Left renal cortex interstitium (tissue), 4 donors: ENCODE measurements at places on chromosomes 5 and 9. TPM values are rescaled to one million over a fixed set of nuclear protein-coding genes. Genes with fewer than 3 reads are reported as not detected.
A peak's percentile ranks its signal among the peaks of the same experiment; 100 is the strongest.

Gene ETF1
- 85.7 TPM for polyA plus RNA-seq

Gene CDC26
- polyA plus RNA-seq, result 42.9 TPM

DNA sequence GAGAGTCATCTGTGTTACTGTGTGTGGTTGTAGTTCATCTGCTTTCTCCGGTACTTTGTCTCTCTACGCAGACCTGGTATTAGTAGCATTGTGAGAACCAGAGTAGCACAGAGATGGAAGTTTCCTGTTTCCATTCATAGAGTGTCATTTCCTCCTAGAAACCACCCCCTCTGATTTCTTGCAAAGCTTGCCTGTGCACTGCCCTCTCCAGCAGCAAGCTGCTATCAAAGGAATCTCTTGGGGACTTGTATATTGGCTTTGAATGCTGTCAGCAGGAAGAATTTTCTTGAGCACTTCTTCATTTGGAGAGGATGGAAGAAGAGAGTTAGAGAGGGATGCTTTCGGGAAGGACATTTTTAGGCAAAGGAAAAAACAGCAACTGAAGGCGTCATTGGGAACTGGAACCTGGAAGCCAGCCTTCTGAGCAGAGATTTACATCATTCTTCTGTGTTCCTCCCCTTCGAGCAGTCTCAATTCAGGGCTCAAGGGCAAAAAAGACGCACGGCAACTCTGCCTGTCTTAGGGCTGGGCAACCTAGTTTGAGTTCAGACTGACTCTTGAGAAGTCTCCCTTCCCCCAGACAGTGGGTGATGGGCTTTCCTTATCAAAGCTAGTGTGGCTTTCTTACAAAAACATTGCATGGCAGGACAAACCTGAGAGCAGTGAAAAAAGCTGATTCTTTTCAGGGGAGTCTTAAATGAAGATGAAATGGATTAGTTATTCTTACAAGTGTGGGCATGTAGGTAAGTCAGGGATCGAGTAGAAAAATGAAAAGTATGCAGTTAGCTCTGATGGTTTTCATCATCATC lies 226.3 kb downstream of the AOPEP start:
- no peak for DNase-seq

- DNase-seq, result no peak
Observed at GRCh38 chr5:168172760-168173223, 118.7 kb upstream of the WWC1 start.

Gene PCDHA11
- 0.32 TPM for polyA plus RNA-seq

GRCh38 chr9:117470902-117471301 lies 56.0 kb upstream of the ASTN2 start:
- no peak for DNase-seq

GRCh38 chr5:120153551-120153950 lies 310.5 kb upstream of the PRR16 start:
- DNase-seq, result no peak

GRCh38 chr5:107652839-107653607 lies 17.7 kb downstream of the EFNA5 start:
- DNase-seq, result peak; percentile 6

Gene TAF1L
- polyA plus RNA-seq, result 0.03 TPM

- no peak for DNase-seq
Observed at GRCh38 chr9:130882696-130883225, 13.9 kb downstream of the QRFP start.

Gene SPAG8
- 5.2 TPM for polyA plus RNA-seq

DNA sequence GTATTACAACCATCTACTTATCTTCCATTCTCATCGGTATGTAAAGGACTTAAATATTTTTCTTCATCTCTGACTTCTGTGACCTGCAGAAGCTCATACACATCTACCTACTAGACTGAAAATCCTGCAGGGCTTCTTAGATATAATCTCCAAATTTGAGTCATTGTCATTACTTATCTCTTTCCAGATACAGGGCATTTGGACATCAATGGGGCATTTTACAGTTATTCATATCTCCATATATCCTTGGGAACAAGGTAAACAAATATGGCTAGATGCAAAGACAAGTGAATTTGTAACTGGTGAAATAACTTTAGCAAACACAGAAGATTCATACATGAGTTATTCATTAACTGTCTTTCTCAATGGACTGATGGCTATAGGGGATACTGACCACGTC lies 37.7 kb upstream of the IL7R start:
- DNase-seq, result no peak

Gene GKAP1
- 15.7 TPM for polyA plus RNA-seq

- DNase-seq, result no peak
Observed at GRCh38 chr9:126170286-126170823, 156.3 kb upstream of the MVB12B start.

DNA sequence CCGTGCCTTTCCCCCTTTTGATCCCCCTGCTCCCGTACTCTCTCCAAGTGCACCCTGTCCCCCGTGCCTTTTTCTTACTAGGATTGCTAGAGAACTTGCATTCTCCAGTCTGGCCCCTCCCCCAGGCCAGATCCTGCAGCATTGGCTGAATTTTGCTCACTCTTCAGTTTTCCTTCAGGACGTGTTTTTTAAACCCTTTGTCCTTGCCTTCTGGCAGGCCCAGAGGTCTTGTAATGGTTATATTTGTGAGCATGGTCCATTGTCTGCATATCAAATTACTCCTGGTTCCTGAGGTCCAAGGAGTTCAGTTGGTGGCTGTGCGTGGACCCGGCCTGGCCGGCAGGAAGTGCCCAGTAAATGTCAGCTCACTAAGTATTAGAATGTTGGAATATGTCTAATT lies 606 bp downstream of the TBC1D13 start:
- peak; percentile 16 for DNase-seq

Gene LTC4S
- 2.0 TPM for polyA plus RNA-seq

- DNase-seq, result no peak
Observed at GRCh38 chr9:121491111-121491510, 8.5 kb downstream of the GGTA1 start.

- no peak for DNase-seq
Observed at GRCh38 chr5:6675784-6676491, 37.3 kb upstream of the TENT4A start.

DNA sequence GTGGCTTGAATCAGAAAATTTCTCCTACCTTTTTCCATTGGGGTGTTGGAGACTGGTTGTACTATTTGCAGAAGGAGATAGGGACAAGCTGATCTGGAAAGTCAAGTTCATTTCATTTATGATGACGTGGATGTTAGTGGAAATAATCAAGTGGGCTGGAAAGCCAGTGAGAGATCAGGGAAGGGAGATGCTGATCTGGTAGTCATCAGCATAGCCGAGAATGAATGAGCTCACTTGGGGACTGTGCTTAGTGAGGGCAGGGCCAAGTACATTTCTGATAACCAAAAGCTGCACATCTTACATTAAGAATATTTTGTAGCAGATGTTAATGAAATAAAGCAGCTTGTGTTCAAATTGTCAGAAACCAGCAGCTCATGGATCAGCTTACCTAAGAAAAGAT lies 12.1 kb downstream of the MAN2A1 start:
- no peak for DNase-seq

Gene SARDH
- 15.3 TPM for polyA plus RNA-seq

DNA sequence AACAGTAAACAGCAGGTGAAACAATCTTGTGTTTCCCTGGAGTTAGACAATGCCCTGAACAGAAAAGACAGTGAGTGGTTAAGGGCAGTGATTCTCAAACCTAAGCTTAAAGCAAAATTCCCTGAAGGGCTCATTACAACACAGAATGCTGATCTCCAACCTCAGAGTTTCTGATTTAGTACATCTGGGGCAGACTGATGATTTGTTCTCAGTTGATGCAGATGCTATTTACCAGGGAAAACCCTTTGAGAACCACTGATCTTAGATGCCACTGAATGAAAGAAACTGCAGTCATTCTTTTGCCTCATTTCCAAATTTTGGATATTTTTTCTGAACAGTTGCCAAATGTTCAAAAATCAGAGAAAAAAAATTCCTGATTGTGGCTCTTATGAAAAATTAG lies 18.7 kb upstream of the ADAM19 start:
- no peak for DNase-seq

- DNase-seq, result no peak
Observed at GRCh38 chr5:172763120-172763464, 7.9 kb downstream of the DUSP1 start.

DNA sequence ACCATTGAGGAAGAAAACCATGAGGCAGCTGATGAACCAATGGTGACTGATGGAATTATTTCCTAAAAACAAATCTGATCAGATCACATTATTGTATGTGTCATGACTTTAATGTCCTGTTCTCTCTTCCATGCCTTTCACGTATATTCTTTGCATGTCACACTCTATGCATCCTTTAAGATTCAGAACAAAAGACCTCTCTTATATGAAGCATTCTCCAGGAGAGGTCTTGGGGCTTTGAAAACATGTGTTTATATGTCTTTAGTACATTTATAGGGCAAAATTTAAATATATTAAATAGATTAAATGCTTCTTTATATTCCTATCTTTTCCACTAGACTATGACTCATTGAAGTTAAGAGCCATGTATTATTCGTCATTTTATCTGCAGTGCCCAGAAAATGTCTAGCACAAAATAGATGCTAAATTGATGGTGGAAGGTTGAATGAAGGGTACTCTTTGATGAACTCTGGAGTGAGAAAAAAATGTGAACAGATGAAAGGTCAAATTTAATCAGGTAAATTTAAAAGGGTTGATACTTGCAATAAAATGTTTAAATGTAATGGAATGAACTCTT lies 196.3 kb downstream of the PSAT1 start:
- no peak for DNase-seq

Gene BHMT
- 225 TPM for polyA plus RNA-seq

Gene SLC1A3
- polyA plus RNA-seq, result 3.4 TPM

DNA sequence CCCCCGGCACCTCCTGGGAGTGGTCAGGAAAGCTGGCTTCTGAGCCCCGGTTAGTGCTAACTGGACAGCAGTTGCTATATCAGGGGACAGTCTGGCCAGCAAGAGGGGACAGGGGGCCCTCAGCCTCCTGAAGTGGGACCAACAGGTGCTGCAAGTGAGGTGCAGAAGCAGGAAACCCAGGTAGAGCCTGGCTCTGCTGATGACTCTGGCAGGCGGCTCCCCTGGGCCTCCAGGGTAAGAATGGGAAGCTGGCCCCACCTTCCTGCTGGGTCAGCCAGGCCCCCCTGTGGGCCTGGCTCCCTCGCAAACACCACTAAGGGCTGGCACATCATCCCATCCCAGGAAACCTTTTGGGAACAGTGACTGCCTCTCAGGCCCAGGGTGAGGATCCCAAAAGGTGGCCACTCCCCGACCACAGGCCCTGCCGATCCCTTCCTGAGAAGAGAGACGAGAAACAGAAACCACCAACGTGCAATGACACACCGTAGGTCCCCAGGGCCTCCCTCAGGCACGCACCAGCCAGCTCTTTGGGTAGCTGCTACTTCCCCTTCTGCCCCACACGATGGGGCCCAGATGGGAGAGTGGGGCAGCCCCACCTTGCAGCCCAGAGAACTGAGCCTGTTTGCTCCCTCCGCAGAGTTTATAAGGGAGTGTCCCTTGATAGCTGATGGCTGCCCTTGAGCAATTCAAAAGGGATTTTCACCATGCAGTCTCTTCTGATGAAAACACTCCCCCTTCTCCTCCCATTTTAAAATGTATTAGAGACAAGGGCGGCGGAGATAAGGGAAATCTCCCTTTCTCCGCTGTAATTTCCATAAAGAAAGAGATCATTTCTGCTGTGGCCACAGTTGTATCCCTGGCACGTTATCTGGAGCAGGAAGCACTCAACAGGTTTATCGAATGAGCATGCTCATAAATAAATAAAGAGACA lies 76.8 kb downstream of the STK10 start:
- DNase-seq, result no peak

DNA sequence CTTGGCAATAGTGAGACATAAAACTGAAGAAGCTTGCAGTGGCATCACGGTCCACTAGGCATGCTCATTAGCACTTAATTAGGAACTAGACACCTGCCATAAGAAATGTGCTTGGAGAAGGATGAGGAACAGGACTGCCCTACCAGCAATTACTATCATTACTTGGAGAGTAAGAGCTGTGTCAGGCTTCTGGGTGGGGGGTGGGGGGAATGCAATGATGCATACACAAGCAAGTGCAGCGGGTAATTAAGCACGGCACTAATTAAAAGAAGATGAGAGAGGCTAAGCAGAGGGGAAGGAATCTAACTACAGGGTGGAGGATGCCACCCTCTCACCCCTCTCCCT lies 53.1 kb downstream of the TLE1 start:
- DNase-seq, result no peak

GRCh38 chr9:68446836-68447235 lies 90.4 kb downstream of the PGM5 start:
- no peak for DNase-seq

GRCh38 chr5:156695774-156696173 lies 154.3 kb upstream of the PPP1R2B start:
- DNase-seq, result no peak
